ENCODE measurements at places on chromosomes 2 and 18.

GRCh38 chr18:74331404-74331803, 15.8 kb downstream of the C18orf63 start:
- DNase-seq: no peak

DNA sequence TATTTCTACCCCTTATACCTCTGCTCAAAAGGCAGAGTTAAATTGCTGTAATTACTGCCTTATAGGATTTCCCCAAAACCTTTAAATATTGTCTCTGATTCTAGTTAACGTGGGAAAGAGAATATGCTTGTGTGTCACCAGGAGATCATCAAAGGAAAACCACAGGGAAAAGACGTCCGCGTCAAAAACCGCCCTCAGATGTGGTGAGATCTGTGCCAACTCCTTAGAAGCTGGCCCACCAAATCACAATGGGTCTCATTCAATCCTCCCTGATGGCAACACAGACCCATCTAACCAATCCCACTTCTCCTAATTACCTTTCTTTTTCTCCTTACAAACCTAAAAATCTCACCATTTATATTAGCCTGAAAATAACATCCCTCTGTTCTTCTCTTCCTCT, 25.4 kb downstream of the VPS54 start:
- no peak for DNase-seq

GRCh38 chr2:28359222-28360057, 33.2 kb upstream of the FOSL2 start:
- DNase-seq: peak; percentile 55

GRCh38 chr2:85802354-85803103, 48.7 kb downstream of the ATOH8 start:
- no peak for DNase-seq

DNA sequence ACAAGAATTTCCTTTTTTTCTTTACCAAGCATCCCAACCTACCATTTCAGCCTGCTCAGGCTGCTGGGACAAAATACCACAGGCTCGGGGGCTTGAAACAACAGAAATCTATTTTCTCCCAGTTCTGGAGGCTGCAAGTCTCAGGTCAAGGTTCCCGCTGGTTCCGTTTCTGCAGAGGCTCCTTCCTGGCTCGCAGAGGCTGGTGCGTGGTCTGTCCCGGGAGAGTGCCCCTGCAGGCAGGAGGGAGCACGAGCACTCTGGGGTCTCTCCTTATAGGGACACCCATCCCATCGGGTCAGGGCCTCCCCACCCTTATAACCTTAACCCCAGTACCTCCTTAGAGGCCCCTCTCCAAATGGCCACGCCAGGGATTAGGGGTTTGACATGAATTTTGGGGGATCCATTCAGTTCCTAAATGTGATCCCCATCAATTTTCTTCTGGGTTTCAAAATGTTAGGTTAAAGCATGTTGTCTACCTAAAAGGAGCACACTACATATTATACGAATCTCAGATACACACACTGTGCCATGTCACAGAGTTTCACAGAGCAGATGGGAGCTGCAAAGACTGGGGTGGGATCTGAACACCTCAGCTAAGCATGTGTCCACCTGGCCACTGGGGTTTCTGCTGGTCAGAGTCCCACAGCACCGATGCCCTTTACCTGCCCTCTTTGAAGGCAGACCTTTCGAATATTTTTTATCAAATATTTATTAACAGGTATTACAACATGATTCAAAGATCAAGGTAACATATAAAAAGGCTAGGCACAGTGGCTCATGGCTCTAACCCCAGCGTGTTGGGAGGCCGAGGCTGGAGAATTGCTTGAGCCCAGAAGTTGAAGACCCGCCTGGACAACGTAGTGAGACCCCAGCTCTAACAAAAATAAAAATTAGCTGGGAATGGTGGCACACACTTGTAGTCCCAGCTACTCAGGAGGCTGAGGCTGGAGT, 17.6 kb upstream of the ADI1 start:
- no peak for DNase-seq

DNA sequence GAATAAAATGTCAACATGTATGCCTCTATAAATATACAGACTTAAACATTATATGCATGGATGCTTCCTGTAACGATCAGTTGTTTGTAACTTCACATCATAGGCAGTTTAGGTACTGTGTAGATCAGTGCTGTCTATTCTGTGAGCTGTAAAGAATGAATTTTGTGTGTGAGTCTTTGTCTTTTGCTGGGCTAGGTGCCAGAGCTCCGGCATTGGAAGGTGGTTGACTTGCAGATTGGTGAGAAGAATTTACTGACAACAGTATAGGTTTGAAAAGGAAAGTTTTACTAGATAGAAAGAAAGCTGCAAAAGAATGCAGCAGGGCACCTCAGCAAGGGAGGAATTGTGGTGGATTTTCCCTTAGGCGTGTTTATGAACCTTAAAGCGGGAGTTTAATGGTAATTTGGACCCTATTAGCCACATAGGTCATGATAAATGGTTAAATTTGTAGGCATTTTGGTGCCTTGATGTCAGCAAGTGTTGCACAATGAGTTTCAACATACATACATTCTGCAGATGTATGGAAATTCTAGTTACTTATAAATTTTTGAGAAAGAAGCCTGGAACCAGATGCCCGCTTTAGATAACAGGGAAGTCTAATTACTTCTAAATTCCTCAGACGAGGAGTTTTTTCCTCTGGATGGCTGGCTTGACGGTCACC, 6.7 kb upstream of the QPCT start:
- no peak for DNase-seq

- DNase-seq: no peak
Measured at GRCh38 chr18:25560369-25560768, 208.4 kb upstream of the ZNF521 start.

DNA sequence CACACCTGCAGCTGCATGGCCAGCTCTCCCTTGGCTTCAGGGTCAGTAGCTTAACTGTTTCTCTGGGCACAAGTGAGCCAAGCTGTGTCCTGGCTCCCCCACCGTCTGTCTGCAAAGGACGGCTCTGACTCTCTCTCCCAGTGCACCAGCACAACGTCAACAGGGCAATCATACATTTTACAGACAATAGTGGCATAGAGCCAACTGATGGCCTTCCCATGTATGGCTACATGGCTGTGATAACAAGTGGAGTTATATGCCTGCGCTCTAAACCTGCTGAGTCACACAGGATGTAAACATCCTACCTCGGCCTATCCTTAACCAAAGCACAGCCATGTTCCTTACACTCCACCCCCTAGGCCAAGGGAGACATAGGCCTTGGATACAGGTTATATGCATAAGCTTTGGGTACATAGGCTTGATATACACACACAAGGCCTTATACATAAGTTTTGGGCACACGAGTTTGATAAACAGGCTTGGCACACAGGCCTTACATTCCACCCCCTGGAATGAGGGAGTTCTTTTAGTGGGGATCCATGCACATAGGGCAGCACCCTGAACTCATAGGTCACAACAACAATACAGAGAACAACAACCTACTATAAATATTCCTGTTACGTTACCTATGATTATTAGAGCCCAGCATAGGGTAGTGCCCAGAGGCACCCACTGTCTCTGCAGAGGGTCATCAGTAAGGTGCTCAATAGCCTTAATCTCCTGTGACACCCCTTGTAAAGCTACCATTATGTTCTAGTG, 17.7 kb downstream of the PHOSPHO2 start:
- DNase-seq: no peak

GRCh38 chr2:109519513-109519912, 94.3 kb downstream of the SEPTIN10 start:
- no peak for DNase-seq

DNA sequence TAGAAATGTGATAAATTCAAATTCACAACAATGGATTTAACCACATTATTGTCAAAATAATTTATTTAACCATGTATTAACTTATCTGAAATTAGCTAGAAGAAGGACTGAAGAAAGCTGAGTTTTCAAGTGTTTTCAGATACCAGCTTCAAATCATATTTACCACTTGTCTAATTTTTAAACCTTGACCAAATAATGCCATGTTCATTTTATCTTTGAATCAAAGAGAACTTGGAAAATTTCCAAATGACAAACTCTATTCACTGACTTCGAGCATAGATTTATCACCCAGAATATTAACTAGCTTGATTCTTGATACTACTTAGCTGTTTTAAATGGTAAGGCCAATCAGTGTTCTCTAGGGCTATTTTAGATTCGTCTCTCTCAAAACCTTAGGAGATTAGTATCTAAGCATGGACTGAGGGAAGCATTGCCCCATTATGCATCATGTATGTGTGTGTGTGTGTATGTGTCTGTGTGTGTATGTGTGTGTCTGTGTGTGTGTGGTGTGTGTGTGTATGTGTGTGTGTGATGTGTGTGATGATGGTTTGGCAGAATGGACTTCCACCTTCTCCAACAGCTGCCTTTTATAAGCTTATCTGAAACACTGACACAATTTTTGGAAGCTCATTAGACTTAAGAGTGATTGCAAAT, 667.5 kb upstream of the FANCL start:
- DNase-seq: no peak

DNA sequence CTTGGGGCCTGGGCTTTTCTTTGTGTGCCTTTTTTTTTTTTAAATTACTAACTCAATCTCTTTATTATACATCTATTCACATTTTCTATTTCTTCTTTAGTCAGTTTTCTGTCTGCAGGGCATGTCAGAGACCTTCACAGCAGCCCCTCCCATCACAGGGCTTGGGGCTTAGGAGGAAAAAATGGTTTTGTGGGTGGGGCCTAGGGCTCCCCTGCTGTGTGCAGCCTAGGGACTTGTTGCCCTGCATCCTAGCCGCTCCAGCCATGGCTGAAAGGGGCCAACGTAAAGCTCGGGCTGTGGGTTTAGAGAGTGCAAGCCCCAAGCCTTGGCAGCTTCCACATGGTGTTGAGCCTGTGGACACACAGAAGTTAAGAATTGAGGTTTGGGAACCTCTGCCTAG, 13.8 kb downstream of the ZSCAN30 start:
- no peak for DNase-seq

DNA sequence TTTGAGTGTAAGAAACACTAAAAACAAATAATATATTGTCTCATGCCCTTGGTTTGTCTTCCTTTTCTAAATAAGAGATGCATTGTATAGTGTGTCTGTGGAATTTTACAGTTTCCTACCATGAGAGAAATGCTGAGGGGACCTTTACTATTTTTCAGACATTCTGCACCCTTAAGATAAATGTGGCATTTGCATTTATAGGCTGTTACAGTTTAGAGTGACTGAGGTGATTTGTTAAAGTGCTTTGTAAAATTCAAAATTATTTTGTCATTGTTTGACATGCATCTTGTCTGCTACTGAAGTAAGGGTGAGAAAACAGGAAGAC, 78.9 kb upstream of the ZSWIM2 start:
- no peak for DNase-seq

GRCh38 chr2:39160982-39161381, 40.1 kb upstream of the SOS1 start:
- DNase-seq: no peak

- no peak for DNase-seq
Measured at GRCh38 chr2:74301262-74301661, 42.0 kb downstream of the SLC4A5 start.

- no peak for DNase-seq
Measured at GRCh38 chr2:225891013-225891412, 491.5 kb downstream of the NYAP2 start.

GRCh38 chr2:174787487-174788205, 23.4 kb upstream of the CHRNA1 start:
- DNase-seq: no peak

- no peak for DNase-seq
Measured at GRCh38 chr2:23746141-23746863, 180.6 kb downstream of the ATAD2B start.

GRCh38 chr2:86337244-86337835, at the start of gene REEP1:
TSS of gene REEP1 (minus strand) at chr2:86337626. CDS start at chr2:86337510, 116 bp downstream.
- DNase-seq: peak; percentile 29

GRCh38 chr2:240557101-240557751, 562 bp downstream of the ANKMY1 start:
- no peak for DNase-seq

DNA sequence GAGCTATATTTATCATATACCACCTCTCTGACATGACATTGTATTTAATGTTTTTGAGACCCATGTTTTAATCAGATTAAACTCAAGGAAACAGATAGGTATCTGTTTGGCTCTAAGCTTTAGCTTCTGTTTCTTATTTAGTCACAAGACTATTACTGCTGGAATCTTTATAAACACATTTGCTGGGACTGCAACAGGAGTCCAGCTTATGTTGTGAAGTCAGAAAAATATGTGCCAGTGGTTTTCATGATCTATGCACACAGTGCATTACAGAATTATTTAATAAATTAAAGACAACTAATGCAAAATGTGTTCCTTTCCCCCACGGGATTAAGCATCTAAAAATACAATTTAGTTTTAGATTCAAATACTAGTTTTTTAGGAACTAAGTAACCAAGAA, 338.9 kb downstream of the ZEB2 start:
- no peak for DNase-seq

GRCh38 chr2:229660951-229661350, 53.4 kb downstream of the DNER start:
- DNase-seq: no peak

- DNase-seq: no peak
Measured at GRCh38 chr2:52144590-52144989, 1112.7 kb upstream of the NRXN1 start.

DNA sequence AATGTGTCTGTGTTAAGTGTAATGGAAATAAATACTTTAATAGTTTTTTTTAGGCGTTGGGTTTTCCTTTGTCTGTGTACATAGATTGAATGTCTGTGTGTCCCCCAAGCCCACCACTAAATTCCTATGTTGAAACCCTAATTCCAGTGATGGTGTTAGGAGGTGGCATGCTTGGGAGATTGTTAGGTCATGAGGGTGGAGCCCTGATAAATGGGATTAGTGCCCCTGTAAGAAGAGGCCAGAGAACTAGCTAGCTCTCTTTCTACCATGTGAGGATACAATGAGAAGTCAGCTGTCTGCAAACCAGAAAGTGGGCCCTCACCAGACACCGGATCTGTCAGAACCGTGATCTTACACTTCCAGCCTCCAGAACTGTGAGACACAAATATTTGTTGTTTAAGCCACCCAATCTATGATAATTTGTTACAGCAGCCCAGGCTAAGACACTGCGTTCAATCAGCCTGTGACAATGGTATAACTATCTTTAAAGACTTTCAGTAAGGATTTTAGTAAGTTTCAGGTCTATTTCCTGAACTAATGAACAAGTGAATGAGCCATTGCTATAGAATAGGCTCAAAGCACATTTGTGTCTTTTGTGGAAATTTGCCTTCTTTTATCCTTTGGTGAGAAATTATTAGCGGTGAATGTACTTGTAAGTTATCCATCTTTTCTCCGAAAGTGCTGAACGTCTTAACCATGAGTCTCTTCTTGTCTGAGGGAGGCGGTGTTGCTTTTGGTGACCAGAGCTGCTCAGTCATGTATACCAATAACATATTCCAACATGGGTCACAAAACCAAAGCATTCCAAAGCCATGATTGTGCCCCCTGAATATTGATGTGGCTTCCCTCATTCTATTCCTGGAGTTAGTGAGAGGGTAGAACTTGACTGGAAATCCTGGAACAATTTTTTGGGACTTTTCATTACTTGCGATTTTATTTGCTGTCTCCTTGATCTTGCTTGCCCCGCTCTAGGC, 29.6 kb upstream of the IL1R1 start:
- DNase-seq: no peak

GRCh38 chr18:23969664-23970063, 44.9 kb upstream of the TTC39C start:
- no peak for DNase-seq

- DNase-seq: no peak
Measured at GRCh38 chr2:11602563-11603204, 67.3 kb downstream of the NTSR2 start.

- DNase-seq: no peak
Measured at GRCh38 chr2:151844211-151844896, 16.1 kb upstream of the ARL5A start.
